ENCODE measurements at places on chromosomes 13 and 19.

- no peak for DNase-seq
These were observed 4.2 kb downstream of the TMEM255B start for GRCh38 chr13:113763254-113763653.

DNA sequence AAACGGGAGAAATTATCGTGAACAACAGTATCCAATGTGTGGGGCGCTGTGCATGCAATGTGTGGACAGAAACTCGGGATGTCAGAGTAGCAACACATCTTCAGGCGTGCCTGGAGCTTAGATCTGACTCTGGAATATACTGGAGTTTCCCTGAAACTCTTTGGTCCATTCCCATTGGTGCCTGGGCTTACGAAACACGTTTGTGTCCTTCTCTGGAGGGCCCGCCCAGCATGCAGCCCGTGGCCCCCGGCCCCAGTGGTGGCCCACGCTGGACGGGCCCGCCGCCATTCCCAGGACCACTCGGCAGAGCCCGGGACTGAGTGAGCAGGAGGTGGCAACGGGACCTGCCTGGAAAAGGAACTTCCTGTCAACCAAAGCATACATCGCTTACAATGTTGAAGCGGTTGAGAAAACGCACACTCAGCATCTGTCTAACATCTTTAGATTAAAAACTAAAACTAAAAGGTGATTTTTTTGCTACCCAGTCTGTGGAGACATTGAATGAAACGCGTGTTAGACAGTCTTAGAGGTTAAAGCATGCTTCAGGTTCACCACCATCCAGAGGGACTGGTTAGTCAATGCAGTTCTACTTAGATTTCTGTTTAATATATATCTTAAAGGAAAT, 19.3 kb upstream of the TIMM44 start:
- no peak for DNase-seq

DNA sequence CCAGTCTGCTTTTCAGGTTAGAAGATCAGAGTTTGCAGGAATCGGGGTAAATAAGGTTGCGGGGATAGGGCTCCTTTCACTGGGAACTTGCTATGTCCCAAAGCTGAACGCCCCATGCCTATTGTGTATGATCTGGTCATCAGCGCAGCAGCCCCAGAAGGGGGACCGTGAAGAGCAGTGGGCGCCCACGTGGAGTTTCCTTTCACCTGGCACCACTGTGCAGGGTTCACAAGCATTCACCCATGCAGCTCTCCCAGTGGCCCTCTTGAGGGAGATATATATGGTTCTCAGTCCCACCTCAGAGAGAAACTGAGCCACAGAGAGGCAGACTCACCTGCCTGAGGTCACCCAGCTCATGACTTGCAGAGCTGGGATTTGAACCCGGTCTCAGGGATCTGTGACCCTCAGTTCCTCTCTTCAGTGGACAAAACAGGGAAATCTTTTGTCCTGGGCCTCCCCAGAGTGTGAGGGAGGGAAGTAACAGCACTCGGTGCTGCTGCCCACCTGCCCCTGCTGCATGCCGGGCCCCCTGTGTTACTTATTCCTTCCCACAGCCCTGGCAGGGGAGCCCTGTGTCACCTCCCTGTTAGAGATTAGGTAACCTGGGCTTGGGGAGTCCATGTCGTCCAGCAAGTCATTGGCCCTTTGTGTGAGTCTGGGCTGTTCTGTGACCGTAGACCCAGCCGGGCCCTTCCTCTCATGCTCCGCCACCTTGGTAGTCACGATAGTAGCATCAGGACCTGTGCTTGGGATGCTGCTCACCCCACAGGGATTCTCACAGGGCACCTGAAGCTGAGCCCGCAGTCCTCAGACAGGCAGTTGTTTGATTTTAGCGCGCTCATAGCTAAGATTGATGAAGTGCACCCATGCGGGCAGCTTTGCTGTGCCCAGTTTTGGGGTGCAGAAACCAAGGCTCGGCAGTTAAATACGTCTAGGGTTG, 27.9 kb downstream of the PPP5C start:
- no peak for DNase-seq

- no peak for DNase-seq
These were observed 100.9 kb downstream of the FOXO1 start for GRCh38 chr13:40565282-40566148.

- no peak for DNase-seq
These were observed 4.5 kb upstream of the CFAP97D2 start for GRCh38 chr13:114174529-114174961.

- no peak for DNase-seq
These were observed 28.6 kb upstream of the VSTM2B start for GRCh38 chr19:29497241-29497640.

DNA sequence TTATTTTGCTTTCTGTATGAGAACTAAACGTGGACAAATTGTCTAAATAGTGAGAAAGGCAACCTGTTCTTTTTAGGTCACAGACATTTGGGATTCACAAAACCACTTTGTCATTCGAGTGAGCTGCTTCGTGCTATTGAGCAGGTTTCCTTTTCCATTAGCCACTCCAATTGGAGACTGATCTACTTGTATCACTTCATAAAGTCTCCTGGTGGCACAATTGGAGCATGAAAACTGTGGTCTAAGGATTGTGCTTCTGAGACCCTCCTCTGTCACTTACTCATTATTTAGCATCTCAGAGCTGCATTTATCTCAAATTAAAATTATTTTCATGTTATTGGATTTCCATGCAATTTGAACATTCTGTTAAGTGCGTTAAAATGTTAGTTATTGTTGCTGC, 397.7 kb downstream of the TDRD3 start:
- no peak for DNase-seq

GRCh38 chr13:109897988-109898624, 111.7 kb upstream of the IRS2 start:
- DNase-seq, result no peak

DNA sequence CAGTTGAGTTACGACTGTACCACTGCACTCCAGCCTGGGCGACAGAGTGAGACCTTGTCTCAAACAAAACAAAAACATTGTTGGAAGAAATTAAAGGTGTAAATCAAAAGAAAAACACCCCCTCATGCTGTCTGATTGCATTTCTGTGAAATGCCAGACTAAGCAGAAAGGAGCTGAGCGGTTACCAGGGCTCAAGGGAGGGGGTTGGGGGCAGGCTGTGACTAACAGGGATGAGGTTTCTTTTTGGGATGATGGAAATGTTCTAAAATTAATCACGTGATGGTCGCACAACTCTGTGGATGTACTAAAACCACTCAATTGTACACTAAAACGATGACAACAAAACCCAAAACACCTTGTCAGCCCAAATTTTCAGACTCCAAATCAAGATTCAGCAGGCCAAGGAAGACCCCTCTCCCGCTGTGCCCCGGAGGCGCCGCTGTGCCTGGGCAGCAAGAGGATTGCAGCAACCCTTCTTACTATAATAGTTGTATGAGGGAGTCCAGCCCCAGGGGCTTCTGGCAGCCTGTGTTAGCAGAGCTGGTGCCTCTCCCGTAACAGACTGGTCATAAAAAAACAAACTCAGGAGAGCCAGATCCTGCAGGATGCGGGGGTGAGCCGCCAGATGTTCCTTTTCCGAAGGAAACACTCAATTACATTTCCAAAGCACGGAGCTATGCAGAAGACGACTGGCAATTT, 20.9 kb downstream of the CAPS start:
- DNase-seq, result no peak

GRCh38 chr19:17949956-17950309, 17.0 kb upstream of the KCNN1 start:
- no peak for DNase-seq

DNA sequence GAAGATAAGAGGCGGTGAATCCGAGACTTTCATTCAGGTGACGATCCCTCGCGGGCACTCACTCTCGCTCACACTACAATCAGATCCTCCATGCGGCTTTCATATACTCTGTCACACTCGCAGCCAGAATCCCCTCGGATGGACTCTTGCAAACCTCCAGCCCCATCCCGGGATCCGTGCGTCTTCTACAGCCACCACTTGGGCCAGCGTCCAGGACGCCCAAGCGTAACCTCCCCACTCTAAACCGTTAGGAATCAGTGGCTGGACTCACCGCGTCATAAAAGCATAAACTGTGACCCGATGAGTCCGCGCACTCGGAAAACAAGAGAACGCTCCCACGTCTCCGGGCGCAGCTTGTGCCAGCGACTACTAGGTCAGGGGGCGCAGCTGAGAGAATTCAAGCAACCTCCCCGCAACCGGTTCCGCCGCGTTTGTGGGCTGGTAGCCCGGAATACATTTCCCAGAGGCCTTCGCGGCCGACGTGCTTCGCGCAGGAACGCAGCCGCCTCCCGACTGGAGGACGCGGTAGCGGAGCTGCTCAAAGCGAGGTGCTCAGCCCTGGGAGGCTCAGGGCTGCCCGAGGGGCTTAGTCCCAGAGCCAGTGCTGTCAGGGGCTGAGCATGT, 27.6 kb downstream of the ZNF607 start:
- peak; percentile 54 for DNase-seq

DNA sequence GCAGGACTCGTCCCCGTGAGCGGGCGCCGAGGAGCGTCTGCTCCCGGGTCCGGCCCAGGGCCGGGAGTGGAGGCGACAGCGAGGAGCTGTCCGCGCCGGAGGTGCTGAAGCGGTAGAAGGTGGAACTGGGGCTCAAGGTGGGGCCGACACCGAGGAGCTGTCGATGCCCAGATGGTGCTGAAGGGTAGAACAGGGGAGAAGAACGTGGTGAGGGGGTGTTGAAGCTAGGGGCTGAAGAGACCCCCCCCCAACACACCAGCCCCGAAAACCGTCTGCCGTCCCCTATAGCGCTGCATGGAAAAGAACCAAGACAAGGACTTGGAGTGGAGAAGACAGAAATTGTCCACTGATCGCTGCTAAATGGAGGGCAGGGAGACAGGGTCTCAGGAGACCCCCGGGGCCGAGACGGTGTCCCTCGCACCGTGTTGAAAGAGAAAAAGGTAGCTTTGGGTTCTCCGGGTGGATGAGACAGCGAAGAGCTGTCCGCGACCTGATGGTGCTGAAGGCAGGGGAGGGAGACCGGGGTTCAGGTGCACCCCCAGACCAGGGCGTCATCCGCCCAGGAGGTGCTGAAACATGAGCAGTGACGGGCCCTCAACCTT, 7.1 kb upstream of the PDE4C start:
- DNase-seq, result peak; percentile 11

- DNase-seq, result no peak
These were observed 456.6 kb downstream of the FGF9 start for GRCh38 chr13:22127277-22128164.

DNA sequence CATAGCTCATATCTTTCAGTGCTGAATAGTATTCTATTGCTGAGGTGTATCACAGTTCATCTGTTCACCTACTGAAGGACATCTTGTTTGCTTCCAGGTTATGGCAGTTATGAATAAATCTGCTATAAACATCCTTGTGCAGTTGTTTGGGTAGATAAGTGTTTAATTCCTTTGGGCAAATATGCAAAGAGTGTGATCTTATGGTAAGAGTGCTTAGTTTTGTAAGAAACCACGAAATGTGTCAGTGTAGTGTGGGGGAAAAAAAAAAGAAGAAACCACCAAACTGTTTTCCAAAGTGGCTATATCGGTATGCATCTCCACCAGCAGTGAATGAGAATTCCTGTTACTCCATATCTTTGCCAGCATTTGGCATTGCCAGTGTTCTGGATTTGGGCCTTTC, 93.3 kb downstream of the PIBF1 start:
- no peak for DNase-seq

- DNase-seq, result no peak
These were observed 106.4 kb downstream of the INSR start for GRCh38 chr19:7187605-7188339.

DNA sequence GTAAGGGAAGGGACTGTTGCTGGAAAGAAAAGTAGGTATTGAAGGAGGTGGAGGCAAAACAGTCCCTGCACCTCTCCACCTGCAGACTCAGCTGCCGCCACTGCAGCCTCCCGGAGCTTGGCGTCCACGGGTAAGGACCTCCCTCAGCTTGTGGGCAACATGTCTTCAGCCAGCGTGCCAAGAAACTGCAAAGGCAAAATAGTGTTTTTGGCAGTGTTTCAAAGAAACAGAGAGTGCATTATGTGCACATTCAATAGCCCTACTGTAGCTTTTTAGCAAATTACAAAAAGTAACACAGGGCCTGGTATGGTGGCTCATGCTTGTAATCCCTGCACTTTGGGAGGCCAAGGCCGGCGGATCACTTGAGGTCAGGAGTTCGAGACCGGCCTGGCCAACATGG, 57.4 kb downstream of the ATP11A start:
- DNase-seq, result no peak

DNA sequence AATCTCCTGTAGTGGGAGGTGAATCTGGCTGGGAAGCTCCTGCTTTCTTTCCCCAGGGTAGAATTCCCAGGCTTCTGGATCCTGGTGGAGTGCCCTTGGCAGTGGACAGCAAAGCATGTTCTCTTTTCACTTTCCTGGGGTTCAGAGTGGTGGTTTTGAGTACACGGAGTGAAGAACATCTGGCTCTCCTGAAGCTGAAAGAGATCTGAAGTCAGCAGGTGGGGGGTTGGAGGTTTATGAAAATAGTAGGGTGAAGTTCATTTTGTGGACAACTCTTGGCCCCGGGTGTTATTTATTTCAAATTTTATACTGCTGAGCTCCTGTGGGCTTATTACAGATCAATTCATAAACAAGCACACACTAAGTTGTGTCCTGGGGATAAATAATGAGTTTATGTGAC, 497.3 kb downstream of the KLF5 start:
- DNase-seq, result no peak

DNA sequence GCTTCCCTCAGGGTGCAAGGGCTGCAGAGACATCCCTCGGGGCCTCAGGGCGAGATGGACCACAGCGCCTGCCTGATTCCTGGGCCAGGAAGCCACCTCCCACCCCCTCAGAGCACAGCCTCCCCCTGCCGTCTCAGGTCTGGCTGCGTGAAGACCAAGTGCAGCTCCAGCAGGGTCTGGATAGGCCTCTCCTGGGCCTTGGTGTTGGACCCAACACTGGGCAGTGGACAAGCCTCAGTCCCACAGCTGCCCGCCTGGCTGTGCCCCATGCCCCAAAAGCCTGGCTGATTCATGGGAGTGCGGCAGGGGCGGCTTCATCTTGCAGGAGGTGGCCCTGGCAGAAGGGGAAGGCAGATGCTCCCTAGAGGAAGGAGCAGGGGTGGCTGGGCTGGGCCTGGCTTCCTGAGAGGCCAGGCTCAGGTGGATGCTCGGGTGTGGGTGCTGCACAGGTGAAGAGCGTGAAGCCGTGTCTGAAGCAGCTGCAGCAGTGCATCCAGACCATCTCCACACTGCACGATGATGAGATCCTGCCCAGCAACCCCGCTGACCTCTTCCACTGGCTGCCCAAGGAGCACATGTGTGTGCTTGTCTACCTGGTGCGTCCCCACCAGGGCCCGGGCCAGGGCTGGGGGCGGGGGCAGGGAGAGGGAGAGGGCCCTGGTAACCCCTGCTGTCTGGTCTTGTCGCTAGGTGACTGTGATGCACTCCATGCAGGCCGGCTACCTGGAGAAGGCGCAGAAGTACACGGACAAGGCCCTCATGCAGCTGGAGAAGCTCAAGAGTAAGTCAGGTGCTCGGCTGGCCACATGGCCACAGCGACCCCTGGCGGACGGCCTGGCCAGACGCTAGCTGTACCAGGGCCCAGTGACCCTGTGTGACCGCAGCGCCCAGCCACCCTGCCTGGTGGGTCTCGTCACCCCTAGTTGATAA, 21.7 kb downstream of the MAU2 start:
- DNase-seq, result no peak
